ENCODE measurements at places on chromosomes 11 and 22. TPM values are rescaled to one million over a fixed set of nuclear protein-coding genes. Genes with fewer than 3 reads are reported as not detected.

The FAM111A gene
- total RNA-seq: 51.4 TPM

The PATE4 gene
- not detected for total RNA-seq

The F2 gene
- not detected for total RNA-seq

The RTN4R gene
- 2.7 TPM for total RNA-seq

The TRPM5 gene
- 0.05 TPM for total RNA-seq

The OR10G7 gene
- not detected for total RNA-seq

The TMEM86A gene
- 1.3 TPM for total RNA-seq

The RAG1 gene
- 0.17 TPM for total RNA-seq

The PTPN5 gene
- total RNA-seq: not detected

All from HT1080 (cell line).